ENCODE measurements at places on chromosomes 11 and 22. TPM values are rescaled to one million over a fixed set of nuclear protein-coding genes. Genes with fewer than 3 reads are reported as not detected.

Gene TYR
- 0.29 TPM for total RNA-seq

Gene ACCSL
- not detected for total RNA-seq

Gene MAPK11
- total RNA-seq, result 38.5 TPM

Gene CCDC81
- 0.96 TPM for total RNA-seq

Gene CCDC83
- total RNA-seq, result not detected

Gene PLAAT5
- total RNA-seq, result not detected

Gene SEZ6L
- total RNA-seq, result not detected

Gene ROBO4
- 745 TPM for total RNA-seq

Gene USP2
- not detected for total RNA-seq

Gene MPZL3
- total RNA-seq, result 10.7 TPM

Gene OR52E8
- total RNA-seq, result not detected

Gene TBX1
- total RNA-seq, result 27.4 TPM

Gene C22orf31
- not detected for total RNA-seq

Gene GAL
- total RNA-seq, result 2.9 TPM

Gene KBTBD3
- total RNA-seq, result 3.3 TPM

Gene AMOTL1
- total RNA-seq, result 40.2 TPM

Gene SMTNL1
- total RNA-seq, result not detected

Gene CASP1
- 9.6 TPM for total RNA-seq

Gene SLC22A8
- total RNA-seq, result not detected

Gene SIPA1
- 68.6 TPM for total RNA-seq

Gene RIMBP3B
- not detected for total RNA-seq

Gene ANO9
- 0.33 TPM for total RNA-seq

Gene PGA5
- total RNA-seq, result not detected

Gene PNPLA5
- not detected for total RNA-seq

Gene TRIM51
- total RNA-seq, result not detected

Gene LGALS12
- not detected for total RNA-seq

Gene BARX2
- total RNA-seq, result not detected
